ENCODE measurements at places on chromosomes 11 and 22. TPM values are rescaled to one million over a fixed set of nuclear protein-coding genes. Genes with fewer than 3 reads are reported as not detected.
A peak's percentile ranks its signal among the peaks of the same experiment; 100 is the strongest.

DNA sequence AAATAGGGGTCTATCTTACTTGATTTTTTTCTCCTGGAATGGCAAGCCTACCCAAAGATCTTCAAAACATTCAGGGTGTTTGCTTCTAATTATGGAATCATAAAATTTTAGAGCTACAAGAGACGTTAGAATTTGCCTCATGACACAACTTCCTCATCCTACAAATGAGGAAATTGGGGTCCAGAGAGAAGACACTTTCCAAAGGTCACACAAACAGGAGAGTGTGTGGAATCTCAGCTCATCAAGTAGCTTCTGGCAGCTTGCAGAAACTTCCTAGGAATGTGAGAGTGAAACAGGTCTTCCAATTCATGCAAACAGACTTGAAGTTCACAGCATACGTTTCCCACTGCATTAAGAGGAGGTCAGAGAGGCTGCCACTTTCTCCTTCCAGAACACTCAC lies 976.0 kb downstream of the OPCML start:
- DNase-seq, result no peak

DNA sequence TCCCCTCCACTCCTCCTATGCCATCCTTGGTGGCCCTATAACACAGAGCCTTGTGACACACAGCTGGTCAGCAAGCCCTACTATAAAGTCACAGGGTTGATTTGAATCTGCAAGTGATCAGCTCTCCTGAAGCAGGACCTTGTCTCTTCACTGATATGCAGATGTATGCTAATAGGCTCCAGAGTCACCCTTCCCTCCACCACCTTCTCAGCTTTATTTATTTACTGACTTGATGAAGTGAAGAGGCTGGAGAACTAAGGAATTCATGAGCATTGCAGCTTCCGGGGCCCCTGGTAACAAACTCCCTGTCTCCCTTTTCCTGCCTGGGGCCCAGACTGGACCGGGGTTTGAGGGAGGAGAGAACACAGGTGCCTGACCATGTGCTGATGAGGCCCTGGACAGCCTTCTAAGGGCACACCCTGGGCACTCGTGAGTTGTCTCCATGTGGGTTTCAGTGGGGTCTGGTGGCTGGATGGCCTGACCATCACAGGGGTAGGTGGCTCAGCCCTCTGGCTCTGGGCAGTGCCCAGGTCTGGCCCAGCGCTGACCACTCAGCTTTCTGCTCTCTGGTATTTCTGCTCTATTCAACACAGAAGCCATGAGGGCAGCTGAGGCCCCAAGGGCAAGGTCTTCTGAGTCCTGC lies 307.5 kb downstream of the NTM start:
- no peak for DNase-seq

CHST1 gene
- 3.8 TPM for total RNA-seq

DNA sequence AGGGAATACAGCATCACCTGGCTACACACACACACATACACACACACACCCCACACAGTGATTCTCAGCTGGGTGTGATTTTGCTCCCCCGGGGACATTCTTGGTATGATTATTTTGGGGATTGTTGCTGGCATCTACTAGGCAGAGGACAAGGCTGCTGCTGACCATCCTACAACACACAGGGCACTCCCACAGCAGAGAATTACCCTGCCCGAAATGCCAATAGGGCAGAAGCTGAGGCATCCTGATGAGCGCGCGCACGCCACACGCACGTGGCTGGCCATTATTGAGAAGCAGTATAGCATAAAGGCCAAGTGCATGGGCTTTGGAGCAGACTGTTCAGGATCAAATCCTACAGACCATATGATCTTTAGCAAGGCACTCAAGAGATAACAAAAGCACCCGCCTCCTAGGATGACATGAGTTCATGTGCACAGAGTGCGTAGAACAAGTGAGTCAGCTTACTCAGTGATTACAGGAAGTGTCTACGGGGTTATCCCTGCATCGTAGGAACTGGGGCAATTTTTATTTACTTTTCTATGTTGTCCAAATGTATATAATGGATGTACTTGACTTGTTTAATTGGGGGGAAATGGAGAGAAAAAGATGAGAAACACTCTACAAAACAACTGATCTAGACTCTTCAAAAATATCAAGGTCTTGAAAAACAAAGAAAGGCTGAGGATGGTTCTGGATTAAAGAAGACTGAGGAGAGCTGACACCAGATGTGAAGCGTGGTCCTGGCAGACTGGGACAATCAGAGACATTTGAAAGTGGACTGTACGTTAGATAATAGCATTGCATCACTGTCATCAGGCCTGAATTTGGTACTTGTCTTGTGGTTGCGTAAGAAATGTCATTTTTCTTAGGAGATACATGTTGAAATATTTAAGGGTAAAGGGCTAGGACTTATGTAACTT lies 7.2 kb upstream of the EHD1 start:
- DNase-seq, result no peak

ENDOD1 gene
- 2.5 TPM for total RNA-seq

DNA sequence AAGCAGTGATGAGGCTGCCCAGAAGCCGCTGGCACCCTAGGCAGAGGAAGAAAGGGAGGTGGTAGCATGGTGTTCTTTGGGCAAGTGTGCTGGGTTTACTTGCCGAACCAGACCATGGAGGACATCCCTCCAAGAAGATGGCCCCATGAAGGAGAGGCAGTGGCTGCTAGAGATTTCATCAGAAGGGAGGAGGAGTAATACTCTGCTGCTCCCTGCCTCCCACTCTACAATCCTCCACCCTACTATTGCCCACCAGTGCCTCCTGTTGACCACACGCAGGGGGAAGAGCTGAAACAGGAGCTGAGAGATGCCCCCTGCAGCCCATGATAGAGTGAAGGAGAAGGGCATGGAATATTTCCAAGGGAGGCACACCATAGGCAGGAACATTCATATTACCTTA lies 51.0 kb upstream of the PRSS23 start:
- DNase-seq, result no peak

GRCh38 chr11:7646866-7647265 lies 26.4 kb downstream of the CYB5R2 start:
- DNase-seq, result no peak

GRCh38 chr11:118088531-118088930 lies 1.8 kb upstream of the SMIM35 start:
- no peak for DNase-seq

ANO9 gene
- 20.0 TPM for total RNA-seq

GRCh38 chr11:34236572-34236971 lies 121.2 kb downstream of the ABTB2 start:
- DNase-seq, result no peak

DNA sequence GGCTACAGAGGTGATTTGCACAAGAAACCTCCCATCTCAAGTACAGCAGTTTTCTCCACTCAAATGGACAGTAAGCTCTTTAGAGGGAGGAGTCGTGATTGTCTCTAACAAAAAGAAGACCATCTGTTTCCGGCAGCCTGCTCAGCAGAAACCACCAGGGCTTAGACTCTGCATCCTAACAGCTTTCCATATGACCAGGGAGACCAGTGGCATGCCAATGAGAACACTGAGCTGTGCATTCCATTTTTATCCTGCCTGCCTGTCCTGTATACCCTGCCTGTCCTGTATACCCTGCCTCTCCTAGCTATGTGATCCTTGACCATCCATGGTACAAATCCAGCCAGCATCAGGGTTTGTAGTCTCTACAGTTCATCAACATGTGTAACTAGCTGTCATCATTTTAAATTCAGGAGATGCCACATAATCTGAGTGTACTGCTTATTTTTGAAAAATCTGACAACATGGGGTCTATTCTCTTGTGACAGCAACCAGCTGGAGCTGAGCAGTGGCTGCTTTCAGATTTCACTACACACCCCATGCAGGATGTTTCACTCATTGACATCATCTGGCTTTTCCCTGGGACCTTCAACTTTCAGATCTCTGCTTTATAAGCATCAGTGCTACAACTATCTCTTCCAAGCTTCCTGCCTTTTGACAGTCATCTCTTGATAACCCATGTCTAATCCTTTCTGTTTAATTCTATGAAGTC lies 50.5 kb upstream of the POU2AF2 start:
- no peak for DNase-seq

XNDC1N gene
- 10.2 TPM for total RNA-seq

GRCh38 chr11:116853461-116854073 lies 16.1 kb upstream of the APOA1 start:
- DNase-seq, result no peak

GRCh38 chr11:128627666-128628324 lies 40.4 kb upstream of the ETS1 start:
- DNase-seq, result peak; percentile 43

DNA sequence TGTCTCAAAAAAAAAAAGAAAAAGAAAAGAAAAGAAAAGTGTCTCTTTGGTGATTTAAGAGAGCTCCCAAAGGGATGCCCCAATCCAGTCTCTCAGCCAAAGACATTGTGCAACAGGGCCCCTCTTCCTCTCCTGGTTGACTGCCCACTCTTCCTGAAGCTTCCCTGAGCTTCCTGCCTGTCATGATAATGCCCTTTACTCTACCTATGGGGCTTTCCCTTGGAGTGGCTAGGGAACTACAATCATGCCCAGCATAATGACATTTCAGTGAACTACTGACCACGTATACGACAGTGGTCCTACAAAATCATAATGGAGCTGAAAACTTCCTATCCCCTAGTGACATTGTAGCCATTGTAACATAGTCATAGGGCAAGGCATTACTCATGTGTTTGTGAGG lies 118.0 kb downstream of the RASSF10 start:
- no peak for DNase-seq

DNA sequence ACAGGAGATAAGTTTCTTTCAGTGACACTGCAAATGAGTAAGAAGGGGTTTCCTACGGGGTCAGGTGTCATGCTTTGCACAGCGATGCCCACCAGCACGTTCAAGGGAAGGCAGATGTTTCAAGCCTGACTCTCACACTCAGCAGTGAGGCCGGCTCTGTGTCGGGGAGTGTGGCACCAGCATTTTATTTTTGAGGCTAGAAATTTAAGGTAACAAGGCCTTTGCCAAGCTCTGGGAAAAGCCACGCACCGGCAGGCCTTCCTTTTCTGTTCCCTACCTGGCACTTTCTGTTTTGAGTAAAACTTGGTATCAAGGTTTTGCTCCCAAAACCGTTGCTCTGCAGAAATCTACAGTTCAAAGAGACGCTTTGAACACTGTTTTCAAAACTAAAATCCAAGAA lies 38.0 kb downstream of the TOLLIP start:
- no peak for DNase-seq

CARD16 gene
- total RNA-seq, result not detected

Measured in H1 (cell line).